ENCODE measurements at places on chromosomes 2 and 18. TPM values are rescaled to one million over a fixed set of nuclear protein-coding genes. Genes with fewer than 3 reads are reported as not detected.

The ALPI gene
- total RNA-seq, result not detected

The EIPR1 gene
- 28.2 TPM for total RNA-seq

The TAF1B gene
- 30.3 TPM for total RNA-seq

The PCARE gene
- not detected for total RNA-seq

The IL18RAP gene
- not detected for total RNA-seq

The NYAP2 gene
- total RNA-seq, result not detected

The CNGA3 gene
- not detected for total RNA-seq

The MAP4K4 gene
- total RNA-seq, result 134 TPM

The PRKAG3 gene
- under 0.01 TPM for total RNA-seq

The CTAGE1 gene
- total RNA-seq, result 0.28 TPM

The NTSR2 gene
- not detected for total RNA-seq

The SPATA3 gene
- total RNA-seq, result not detected

The DYNAP gene
- total RNA-seq, result not detected

The TUBA3E gene
- not detected for total RNA-seq

The ATP5MC3 gene
- total RNA-seq, result 89.9 TPM

The MERTK gene
- 1.7 TPM for total RNA-seq

The SRD5A2 gene
- total RNA-seq, result not detected

The MROH2A gene
- not detected for total RNA-seq

The EGR4 gene
- not detected for total RNA-seq

The CFAP53 gene
- 0.85 TPM for total RNA-seq

The DAW1 gene
- total RNA-seq, result 31.6 TPM

The C2orf66 gene
- total RNA-seq, result under 0.01 TPM

The SS18 gene
- total RNA-seq, result 141 TPM

The C2orf92 gene
- total RNA-seq, result 4.2 TPM

The ITGA6 gene
- 22.6 TPM for total RNA-seq

The RPRM gene
- total RNA-seq, result not detected

The SERPINB12 gene
- total RNA-seq, result not detected

The MREG gene
- 4.5 TPM for total RNA-seq

The PDK1 gene
- total RNA-seq, result 21.3 TPM

The TEKT4 gene
- not detected for total RNA-seq

The UBE2E3 gene
- 59.0 TPM for total RNA-seq

The HRH4 gene
- total RNA-seq, result under 0.01 TPM

The CCNYL1 gene
- total RNA-seq, result 17.8 TPM

The CCDC121 gene
- 1.1 TPM for total RNA-seq

The LCLAT1 gene
- 13.8 TPM for total RNA-seq

The SLC9A2 gene
- not detected for total RNA-seq

The LOXHD1 gene
- total RNA-seq, result not detected

The ABCB11 gene
- not detected for total RNA-seq

The VWA3B gene
- total RNA-seq, result not detected

The C2orf80 gene
- not detected for total RNA-seq

The VSNL1 gene
- 0.85 TPM for total RNA-seq

The EPB41L3 gene
- total RNA-seq, result 24.0 TPM

The ATP8B1 gene
- total RNA-seq, result 86.8 TPM

The CSRNP3 gene
- total RNA-seq, result 1.2 TPM

The TRIM43 gene
- total RNA-seq, result not detected

The EMILIN2 gene
- total RNA-seq, result 11.0 TPM

The UPP2 gene
- total RNA-seq, result not detected

The KCTD18 gene
- total RNA-seq, result 17.8 TPM

The TGFA gene
- 0.56 TPM for total RNA-seq

The EML6 gene
- total RNA-seq, result 0.58 TPM
